ENCODE measurements at places on chromosomes 7 and 10.

- no peaks in the 10 kb centered on the region for H3K36me3 ChIP-seq
- no peak overlapping the region for H3K27ac ChIP-seq
- H3K4me1 ChIP-seq: no peaks in the 10 kb centered on the region
- DNase-seq: no peak
- no peak overlapping the region for H3K4me3 ChIP-seq
These were observed 493.5 kb upstream of the GALNT17 start for GRCh38 chr7:70638158-70639107.

- H3K27me3 ChIP-seq: no peaks in the 10 kb centered on the region
- H3K4me1 ChIP-seq: no peaks in the 10 kb centered on the region
- no peak for DNase-seq
- no peaks in the 10 kb centered on the region for H3K36me3 ChIP-seq
- H3K4me3 ChIP-seq: no peak overlapping the region
These were observed 166.4 kb upstream of the TNRC18 start for GRCh38 chr7:5589819-5590595.

DNA sequence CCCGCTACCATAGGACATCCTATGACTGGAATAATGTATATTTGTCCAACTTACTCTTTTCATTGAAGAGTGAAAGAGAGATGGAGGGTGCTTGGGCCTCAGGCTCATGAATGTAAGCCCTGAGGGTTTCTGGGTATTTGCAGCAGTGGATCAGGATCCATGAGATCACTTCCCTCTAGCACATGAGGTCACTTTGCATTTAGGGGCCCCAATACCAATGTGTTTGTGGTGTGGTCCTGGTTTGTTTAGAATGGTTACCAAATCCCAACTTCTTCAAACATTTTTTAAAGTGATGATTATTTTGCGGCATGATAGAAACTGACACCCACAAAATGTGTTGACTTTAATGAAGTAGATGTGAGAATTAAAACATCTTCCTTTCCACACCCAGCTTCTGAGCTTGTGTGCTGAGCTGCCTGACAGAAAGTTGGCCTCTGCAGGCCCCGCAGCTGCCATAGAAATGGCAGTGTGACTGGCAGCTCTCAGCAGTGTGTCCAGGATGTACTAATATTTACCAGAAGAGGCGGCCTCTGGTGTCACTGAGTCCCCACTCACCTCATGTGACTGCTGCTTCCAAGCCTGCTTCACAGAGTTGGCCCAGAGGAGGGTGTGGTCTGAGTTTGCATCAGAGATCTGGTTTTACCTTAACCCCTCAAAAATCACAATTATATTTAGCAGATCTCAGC, 447.6 kb upstream of the NPVF start:
- no peak overlapping the region for H3K27ac ChIP-seq
- no peak for DNase-seq
- H3K4me1 ChIP-seq: no peaks in the 10 kb centered on the region
- H3K27me3 ChIP-seq: no peaks in the 10 kb centered on the region
- no peaks in the 10 kb centered on the region for H3K36me3 ChIP-seq
- H3K4me3 ChIP-seq: no peak overlapping the region

DNA sequence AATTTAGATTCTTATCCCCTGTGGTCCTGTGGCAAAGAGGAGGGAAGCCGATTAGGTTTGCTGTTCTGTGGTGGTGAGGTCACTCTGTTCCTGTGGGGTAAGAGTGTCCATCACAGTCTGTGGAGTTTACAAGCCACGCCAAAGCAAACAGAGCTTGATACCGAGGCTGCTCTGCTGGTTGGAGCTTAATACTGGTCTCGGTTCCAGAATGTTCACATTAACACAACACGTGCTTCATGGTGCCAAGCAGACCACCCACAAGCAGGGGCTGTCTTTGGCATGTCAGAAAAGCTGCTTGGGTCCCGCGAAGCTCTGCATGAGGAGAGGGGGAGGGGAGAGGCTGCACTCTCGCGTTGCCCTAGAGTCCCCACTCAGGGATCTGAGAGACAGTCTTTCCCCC, 47.5 kb downstream of the DNAJB6 start:
- H3K36me3 ChIP-seq: peaks cover 2% of the 10 kb centered on the region
- H3K4me1 ChIP-seq: no peaks in the 10 kb centered on the region
- H3K27me3 ChIP-seq: no peaks in the 10 kb centered on the region
- H3K27ac ChIP-seq: no peak overlapping the region
- DNase-seq: no peak

DNA sequence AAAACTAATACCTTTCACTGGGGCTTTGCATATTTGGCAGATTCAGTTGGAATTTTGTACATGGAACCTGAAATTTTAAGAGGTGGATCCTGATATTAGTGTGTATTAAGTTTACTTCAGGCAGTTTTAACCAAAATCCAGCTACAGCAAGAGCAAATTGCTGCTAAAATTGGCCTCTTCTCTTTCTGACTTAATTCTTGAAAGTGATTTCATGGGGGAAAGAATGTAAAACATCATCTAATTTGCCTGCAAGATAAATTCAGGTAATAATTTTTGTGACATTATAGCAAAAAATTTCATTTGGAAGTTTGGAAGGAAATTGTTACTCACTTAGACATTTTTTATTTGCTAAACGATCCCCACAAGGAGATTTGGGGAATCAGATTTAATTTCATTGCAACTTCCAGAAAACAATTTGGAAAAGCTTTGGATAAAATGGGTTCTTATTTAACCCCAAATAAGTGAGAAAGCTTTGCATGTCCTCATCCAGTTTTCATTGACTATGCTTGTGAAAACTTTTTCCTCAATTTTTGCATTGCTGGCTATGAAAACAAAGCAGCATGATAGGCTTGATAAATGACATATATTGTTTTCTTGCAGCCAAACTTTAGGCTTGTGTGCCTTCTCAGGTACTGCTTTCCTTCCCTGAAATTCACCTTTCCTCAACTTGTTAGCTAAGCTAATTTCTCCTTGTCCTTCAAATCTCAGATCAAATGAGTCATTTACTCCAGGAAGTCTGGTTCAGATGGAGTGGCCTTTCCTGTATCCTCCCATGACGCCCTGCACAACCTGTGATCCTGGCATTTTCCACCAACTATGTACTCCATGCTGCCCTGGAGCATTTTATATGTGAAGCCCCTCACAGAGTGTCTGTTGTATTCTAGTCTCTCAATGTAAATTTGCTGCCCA, 27.4 kb upstream of the ZNF438 start:
- peaks cover 3% of the 10 kb centered on the region for H3K4me1 ChIP-seq
- DNase-seq: no peak
- H3K36me3 ChIP-seq: no peaks in the 10 kb centered on the region
- no peaks in the 10 kb centered on the region for H3K27me3 ChIP-seq
- H3K27ac ChIP-seq: peak overlapping the region; percentile 90

- DNase-seq: no peak
- no peaks in the 10 kb centered on the region for H3K4me1 ChIP-seq
- H3K4me3 ChIP-seq: no peak overlapping the region
- H3K27ac ChIP-seq: no peak overlapping the region
- no peaks in the 10 kb centered on the region for H3K27me3 ChIP-seq
- H3K36me3 ChIP-seq: no peaks in the 10 kb centered on the region
These were observed 8.6 kb upstream of the GRID1 start for GRCh38 chr10:86375204-86375603.

- no peaks in the 10 kb centered on the region for H3K27me3 ChIP-seq
- H3K4me3 ChIP-seq: no peak overlapping the region
- no peak for DNase-seq
- no peak overlapping the region for H3K27ac ChIP-seq
- no peaks in the 10 kb centered on the region for H3K4me1 ChIP-seq
These were observed 83.1 kb upstream of the CHCHD3 start for GRCh38 chr7:133165001-133165400.

DNA sequence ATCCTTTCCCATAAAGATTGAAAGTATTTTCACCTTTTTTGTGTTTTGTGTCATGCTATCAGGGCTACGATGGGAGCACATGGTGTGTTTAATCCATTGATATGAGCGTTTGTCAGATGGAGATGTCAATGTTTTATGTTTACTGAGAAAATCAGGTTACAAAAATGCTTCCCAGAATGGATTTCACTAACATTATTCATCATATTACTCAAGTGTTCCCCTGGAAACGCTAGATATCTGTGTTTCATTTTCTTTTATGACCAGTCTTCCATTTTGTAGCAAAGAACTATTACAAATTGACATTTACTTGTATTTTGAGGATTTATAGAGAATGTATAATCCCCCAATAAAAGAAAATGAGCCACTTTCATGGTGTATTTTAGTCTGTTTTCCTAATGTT, 293.5 kb upstream of the AKR1E2 start:
- DNase-seq: no peak
- no peaks in the 10 kb centered on the region for H3K4me1 ChIP-seq
- H3K27ac ChIP-seq: no peak overlapping the region
- H3K36me3 ChIP-seq: no peaks in the 10 kb centered on the region

DNA sequence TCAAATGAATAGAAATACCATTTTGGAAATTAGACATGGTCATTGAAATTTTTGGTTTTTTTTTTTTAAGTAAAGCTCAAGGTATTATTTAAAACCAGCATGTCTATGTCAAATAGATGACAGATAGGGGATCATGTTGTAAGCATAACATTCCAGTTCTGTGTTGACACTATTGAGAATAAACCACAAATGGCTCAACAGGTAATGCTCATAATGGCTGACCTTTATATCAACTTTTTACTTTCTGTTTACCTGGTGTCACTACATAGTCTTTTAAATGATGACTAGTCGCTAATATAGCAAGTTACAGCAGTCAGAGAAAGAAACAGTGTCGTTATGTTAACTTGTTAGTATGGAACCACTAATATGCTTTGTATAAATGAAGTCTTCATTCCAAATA, 616.0 kb downstream of the GATA3 start:
- no peaks in the 10 kb centered on the region for H3K27me3 ChIP-seq
- no peak overlapping the region for H3K4me3 ChIP-seq
- DNase-seq: no peak
- no peaks in the 10 kb centered on the region for H3K4me1 ChIP-seq

- no peaks in the 10 kb centered on the region for H3K4me1 ChIP-seq
- no peaks in the 10 kb centered on the region for H3K27me3 ChIP-seq
- H3K27ac ChIP-seq: no peak overlapping the region
- DNase-seq: no peak
- H3K4me3 ChIP-seq: no peak overlapping the region
These were observed 10.0 kb downstream of the ZNF777 start for GRCh38 chr7:149450821-149451220.

DNA sequence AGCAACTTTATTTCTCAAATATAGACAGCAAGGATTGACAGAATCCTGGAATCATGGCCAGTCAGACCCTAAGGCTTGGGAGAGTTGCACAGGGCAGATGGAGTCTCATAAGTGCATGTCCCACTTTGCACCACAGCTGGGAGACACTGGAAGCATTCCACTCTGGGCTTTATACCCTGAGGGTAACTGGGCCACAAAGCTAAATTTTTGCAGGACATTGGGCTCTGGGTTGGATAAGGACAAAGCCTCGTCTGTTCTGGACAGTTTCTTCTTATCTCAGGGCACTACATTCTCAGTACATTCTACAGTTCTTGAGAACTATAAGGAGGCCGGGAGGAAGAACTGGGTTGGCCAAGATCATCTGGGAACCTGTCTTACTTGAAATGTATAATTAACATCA, 158.3 kb upstream of the IGFBP3 start:
- no peak overlapping the region for H3K27ac ChIP-seq
- no peaks in the 10 kb centered on the region for H3K27me3 ChIP-seq
- H3K4me1 ChIP-seq: no peaks in the 10 kb centered on the region
- no peak overlapping the region for H3K4me3 ChIP-seq

GRCh38 chr10:5860066-5860465, 29.6 kb downstream of the ANKRD16 start:
- no peaks in the 10 kb centered on the region for H3K36me3 ChIP-seq
- H3K4me3 ChIP-seq: no peak overlapping the region
- H3K27me3 ChIP-seq: no peaks in the 10 kb centered on the region
- H3K27ac ChIP-seq: no peak overlapping the region

- no peaks in the 10 kb centered on the region for H3K36me3 ChIP-seq
- no peak for DNase-seq
- H3K4me3 ChIP-seq: no peak overlapping the region
- peaks cover 2% of the 10 kb centered on the region for H3K4me1 ChIP-seq
- no peaks in the 10 kb centered on the region for H3K27me3 ChIP-seq
These were observed 142.1 kb upstream of the WNT16 start for GRCh38 chr7:121186746-121187145.

DNA sequence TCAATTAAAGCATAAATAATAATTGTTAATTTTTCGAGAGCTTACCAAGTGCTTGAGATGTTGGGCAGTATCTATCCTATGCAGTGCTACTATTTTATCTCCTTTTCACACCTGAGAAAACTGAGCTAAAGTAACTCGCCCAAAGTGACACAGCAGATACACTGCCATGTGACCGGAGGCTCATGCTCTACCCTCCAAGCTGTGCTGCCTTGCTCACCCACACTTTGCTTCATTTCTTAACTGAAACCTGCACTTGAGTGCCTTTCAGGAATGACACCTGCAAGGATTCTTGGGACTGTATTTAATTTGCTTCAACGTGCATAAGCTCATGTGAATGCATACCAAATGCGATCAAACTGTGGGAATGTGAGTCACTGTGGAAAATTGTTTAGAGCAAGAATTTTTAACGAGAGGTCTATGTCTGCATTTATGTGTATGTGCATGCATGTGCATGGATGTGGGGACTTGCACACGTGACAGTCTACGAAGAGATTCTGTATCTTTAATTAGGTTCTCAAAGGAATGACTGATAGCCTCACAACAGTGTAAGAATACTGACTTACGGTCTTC, 119.2 kb downstream of the ADCYAP1R1 start:
- H3K36me3 ChIP-seq: no peaks in the 10 kb centered on the region
- H3K27me3 ChIP-seq: peaks cover 2% of the 10 kb centered on the region
- no peak overlapping the region for H3K4me3 ChIP-seq
- no peaks in the 10 kb centered on the region for H3K4me1 ChIP-seq
- no peak overlapping the region for H3K27ac ChIP-seq

- no peak overlapping the region for H3K4me3 ChIP-seq
- DNase-seq: no peak
- no peaks in the 10 kb centered on the region for H3K27me3 ChIP-seq
- H3K36me3 ChIP-seq: peaks cover 1% of the 10 kb centered on the region
These were observed 575.1 kb downstream of the GALNT17 start for GRCh38 chr7:71707041-71707440.

- H3K27ac ChIP-seq: no peak overlapping the region
- no peaks in the 10 kb centered on the region for H3K36me3 ChIP-seq
- no peaks in the 10 kb centered on the region for H3K27me3 ChIP-seq
- no peaks in the 10 kb centered on the region for H3K4me1 ChIP-seq
- DNase-seq: no peak
These were observed 53.9 kb downstream of the BTAF1 start for GRCh38 chr10:91977491-91977890.

DNA sequence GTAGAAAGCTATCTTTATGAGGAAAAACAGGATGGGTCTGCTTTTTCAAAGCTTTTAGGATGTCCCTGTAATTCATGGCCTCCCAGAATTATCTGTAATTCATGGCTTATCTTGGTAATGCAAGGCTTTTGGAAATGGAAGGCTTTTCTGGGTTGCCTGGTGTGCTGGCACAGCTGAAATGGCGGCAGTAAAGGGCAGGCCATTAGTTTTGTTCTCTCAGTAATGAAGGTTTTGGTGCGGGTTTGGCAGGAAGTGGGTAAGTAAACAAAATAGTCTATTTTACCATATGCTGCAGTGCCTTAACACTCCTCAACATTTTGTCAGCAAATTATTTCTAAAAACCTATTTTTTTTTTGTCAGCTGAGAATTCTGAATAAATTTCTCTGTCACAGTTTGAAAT, 69.3 kb downstream of the LRGUK start:
- no peaks in the 10 kb centered on the region for H3K4me1 ChIP-seq
- DNase-seq: no peak
- no peaks in the 10 kb centered on the region for H3K27me3 ChIP-seq
- no peak overlapping the region for H3K4me3 ChIP-seq

- no peaks in the 10 kb centered on the region for H3K36me3 ChIP-seq
- H3K27me3 ChIP-seq: peaks cover 2% of the 10 kb centered on the region
- no peaks in the 10 kb centered on the region for H3K4me1 ChIP-seq
- no peak overlapping the region for H3K4me3 ChIP-seq
- no peak overlapping the region for H3K27ac ChIP-seq
These were observed 71.3 kb downstream of the CDHR3 start for GRCh38 chr7:106034383-106034782.

All from aorta (tissue), 5 donors.